ENCODE measurements at places on chromosomes 2 and 18.

DNA sequence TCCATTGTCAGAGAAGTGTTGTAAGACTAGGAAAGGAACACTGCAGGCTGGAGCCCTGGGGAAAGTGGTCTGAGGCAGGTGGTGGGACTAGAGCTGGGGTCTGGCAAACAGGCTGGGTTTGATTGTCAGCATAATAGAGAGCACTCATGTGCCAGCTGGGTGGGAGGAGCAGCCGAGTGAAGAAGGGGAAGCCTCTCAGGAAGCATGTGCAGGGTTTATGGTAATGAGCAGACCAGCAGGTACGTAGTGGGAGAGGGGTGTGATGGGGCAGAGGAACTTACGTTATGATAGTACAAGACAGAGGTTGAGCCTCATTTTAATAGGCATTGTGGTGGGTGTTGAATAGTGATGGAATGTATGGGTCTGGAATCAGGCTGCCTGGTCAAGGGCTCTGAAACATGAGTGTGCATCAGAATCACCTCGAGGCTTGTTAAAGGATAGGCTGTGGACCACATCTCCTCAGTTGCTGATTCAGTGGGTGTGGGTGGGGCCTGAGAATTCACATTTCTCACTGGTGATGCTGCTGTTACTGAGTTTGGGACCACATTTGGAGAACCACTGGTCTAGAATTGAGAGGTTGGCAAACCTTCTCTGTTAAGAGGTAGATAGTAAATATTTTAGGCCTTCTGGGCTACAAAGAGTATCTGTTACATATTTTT, 1.7 kb upstream of the MGAT5 start:
- no peak for DNase-seq

- DNase-seq, result no peak
Observed at GRCh38 chr2:15147591-15147990, 413.5 kb downstream of the NBAS start.

DNA sequence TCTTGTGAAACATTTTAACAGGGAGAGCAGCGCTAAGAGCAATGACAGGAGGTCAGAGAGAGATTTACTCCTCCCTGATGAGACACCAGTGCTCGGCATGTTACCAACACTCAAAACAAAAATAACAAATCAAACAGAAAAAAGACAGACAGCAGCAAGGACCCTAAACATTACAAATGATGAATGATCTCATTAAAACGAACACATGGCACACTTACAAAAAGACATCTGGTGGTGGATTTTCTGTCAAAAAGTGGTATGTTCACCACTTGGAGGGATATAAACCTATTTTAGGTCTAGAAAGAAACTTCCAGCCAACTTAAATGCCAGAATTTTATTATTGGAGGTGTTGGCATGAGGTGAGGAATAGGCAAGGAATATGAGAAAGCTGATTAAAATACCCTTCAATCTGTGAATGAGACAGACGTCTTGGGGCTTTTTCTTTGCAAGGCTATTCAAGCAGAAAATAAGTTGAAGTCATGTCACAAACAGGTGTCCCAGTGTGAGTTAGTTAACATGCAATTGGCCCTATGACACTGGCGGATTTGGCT, 112.8 kb downstream of the PRELID3A start:
- no peak for DNase-seq

DNA sequence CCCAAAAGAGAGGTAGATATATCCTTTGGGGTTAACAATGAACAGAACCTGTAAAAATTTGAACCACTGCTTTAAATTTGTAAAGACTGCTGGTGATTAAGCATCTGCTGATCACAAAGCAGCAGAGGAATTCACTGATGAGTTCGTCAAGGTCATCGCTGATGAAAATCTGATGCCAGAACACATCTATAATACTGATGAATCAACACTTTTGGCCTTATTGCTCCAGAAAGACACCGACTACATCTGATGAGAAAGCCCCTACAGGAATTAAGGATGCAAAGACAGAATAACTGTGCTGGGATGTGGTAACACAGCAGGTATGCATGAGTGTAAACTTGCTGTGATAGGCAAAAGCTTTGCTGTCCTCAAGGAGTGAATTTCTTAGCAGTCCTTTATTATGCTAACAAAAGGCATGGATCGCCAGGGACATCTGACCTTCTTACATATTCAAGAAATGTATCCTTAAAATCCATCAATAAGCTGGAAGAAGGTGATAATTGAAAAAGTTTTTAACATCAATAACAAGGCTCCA, 30.5 kb upstream of the SGPP2 start:
- no peak for DNase-seq

- no peak for DNase-seq
Observed at GRCh38 chr2:202215179-202215578, 23.2 kb downstream of the SUMO1 start.

DNA sequence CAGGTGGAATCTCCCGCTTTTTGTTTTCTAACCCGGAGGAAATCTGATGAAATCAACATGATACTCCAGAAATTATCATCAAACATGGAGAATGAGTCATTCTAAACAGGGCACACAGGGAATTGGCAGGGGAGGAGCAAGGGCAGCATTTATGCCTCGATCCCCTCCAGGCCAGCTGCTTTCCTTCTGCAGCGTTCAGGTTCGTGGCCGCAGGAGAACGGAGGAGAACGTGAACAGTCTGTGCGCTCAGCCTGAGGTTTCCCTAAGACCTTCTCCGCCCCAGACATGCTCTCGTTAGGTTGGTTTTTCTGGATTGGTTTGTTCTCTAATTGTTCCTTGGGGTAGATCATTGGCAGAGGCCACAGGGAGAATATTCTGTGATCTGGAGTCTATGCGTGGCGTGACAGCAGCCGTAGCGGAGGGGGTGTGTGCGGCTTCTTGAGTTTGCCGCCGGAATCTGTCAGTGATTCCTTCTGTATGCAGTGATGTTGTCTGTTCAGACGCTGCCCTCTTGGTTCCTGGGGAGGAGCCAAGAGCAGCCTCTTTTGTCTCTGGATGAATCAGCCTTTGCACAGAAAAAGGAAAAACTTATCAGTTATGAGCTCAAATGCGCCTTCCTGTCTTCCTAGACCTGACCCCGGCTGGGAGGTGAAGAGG, 75.9 kb downstream of the SH3BP4 start:
- DNase-seq, result no peak

DNA sequence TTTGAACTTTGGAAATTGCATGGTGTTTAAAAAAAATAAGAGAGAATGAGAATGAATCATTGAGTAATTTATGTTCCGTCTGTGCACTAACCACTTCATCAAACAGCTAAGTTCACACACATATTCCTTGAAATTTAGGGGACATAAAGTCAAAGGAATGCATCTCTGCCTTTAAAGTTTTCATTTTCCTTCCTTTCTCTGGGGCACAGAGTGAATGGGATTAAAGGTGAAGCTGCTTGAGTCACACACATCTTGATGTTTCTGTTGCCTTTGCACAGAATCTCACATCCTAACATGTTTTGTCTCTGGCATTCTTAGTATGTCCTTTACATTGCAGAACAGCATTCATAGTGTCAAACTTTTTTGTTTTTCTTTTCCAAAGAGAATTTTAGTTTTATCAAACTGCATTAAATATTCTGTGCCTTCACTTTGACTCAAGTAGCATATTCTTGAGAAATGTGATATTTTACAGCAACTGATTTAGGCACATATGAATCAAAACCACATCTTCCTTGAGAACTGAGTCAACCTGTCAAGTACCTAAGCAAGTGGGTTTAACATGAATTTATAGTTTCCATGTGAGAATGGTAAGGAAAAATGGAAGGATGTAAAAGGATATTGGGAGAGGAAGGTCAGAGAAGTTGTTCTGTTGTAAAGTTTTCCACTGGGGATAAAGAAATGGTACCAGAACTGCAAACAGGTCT, 169.1 kb upstream of the THUMPD2 start:
- no peak for DNase-seq

DNA sequence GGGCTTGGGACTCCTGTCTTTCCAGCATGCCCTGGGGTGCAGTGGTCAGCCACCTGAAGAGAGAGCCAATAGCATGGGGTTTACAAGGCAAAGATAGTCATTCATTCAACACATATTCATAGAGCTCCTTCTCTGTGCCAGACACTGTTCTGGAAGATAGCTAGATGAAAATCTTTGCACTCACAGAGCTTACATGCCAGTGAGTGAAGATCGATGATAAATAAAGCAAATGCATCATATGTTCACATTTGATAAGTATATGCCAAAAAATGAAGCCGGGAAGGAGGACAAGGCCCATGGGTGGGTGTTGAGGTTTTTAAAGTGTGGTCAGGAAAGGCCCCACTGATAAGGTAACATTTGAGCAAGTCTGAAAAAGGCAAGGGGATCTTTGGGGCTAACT, 130.8 kb upstream of the CDCA7 start:
- no peak for DNase-seq
